ENCODE measurements at places on chromosomes 11 and 22.

GRCh38 chr22:44691796-44692661, 10.0 kb upstream of the PRR5 start:
- no peak for DNase-seq

- DNase-seq, result no peak
Observed at GRCh38 chr11:19208959-19209546, 7.3 kb upstream of the CSRP3 start.

GRCh38 chr22:33864723-33865130, 55.5 kb downstream of the LARGE1 start:
- DNase-seq, result no peak

- peak; percentile 70 for DNase-seq
Observed at GRCh38 chr22:38461414-38462081, 6.3 kb upstream of the KDELR3 start.

DNA sequence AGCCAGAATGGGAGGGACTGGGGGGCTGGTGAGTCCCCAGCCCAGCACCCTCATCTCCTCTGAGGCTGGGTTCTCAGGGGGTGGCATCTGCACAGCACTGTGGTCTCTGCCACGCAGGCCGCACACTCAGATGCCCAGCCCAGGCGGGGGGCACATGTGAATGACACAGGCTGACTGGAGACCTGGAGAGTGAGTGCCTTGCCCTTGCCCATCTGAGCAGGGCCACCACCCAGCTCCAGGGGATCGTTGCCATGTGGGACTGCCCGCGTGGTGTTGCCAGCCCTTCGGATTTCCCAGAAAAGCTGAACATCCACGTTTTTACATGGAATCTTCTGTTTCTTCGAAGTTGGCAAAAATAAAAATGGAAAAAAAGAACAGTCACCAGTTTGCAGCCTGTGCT, 18.9 kb downstream of the PRDM11 start:
- DNase-seq, result no peak

DNA sequence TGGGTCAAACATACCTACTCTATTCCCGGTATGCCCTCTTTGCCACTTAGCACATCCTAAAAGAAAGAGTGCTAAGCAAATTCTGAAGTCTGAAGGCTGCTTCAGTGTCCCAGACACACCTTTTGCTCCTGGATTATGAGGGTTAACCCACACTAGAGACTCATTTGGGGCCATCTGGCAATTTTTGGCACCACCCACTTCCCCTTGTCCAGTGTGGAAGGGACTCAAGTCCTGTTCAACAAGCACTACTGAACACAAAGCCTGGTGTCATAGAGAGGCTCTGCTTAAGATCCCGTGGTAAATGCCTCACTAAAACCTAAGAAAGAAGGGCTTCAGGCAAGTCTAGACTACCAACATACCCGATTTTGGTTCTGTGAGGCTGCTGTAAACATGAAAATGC, 85.8 kb downstream of the SERGEF start:
- no peak for DNase-seq

DNA sequence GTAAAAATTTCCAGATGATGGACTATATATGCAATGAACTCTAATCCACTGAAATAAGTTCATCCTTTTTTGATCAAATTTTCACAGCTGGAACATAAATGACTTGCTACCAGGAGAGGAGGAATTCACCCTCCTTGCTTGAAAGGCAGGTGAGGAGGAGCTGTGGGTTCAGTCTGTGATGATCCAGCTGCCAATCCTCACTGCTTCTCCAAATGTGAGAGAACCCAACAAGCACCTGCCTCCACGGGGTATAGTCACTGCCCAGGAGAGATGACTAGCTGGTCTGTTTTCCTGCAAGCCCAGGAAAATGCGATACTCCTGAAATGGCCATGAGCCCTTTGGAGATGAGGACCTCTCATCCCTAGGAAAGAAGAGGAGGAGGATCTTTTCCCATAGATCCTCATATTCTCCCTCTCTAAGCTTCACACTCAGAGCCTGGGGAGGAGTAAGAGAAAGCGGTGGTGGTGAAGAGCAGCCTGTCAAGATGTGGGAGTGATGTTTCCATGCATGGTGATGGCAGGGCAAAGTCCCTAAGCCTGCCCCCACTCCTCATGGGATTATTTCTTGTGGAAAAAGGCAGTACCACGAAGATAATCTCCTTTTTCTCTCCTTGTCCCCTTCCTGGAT, 77.9 kb upstream of the USP47 start:
- DNase-seq, result no peak

DNA sequence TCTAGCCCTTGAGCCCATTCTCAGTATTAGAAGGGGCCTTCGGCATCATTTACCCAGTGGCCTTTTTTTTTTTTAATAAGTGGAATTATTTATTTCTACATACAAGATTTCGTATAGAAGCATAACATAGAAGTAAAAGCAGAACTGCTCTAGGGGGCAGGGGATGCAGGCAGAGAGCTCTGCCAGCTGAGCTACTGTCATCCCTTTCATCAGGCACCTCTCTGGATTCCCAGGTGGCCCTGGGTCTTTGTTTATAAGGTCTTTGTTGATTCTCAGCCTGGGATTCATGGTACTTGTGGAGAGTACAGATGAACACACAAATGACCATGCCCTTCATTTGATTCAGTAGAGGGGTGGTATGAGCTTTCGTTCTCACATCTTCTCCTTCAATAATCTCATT, 66.4 kb downstream of the GAB2 start:
- DNase-seq, result no peak

- peak; percentile 38 for DNase-seq
Observed at GRCh38 chr11:14148653-14149273, 186.2 kb downstream of the SPON1 start.

DNA sequence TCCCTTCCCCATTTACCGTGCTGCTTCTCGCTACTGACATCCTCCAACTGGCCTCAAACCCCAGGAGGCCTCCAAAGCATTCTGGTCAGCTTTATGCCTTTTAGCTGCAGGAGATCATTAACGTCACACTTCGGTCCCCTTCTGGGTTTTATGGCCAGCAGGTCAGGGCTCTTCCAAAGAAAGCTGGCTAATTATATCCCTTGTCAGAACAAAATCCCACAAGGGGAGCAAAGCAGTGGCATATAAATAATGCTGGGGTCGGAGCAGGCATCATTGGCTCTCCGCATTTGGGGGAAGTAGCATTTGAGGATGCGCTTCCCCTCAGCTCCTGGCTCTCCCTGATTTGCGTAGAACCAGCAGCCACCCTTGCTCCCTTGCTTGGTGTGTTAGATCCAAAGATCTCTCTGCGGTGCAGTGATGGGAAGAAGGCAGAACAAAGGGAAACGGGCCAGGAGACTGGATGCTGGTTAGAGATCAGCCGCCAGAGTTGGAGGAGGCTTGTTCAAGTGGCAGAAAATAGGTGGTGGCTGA, 117.4 kb downstream of the DBX1 start:
- no peak for DNase-seq

DNA sequence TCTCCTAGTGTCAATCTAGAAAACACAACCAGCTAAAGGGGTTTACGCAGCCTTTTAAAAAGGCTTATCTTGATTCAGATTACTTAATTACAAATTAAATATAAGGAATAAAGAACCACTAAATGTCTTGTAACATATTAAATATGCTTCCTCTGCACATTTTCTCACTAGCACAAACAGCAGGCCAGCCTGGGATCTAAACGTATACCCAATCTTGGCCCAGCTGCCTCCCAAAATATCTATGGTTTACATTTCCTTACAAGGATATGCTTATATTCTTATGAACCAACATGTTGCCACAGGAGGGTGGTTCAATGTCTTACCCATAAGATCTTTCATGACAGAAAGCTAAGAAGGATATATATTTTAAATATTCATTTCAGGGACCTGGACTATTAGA, 7.7 kb downstream of the LGR4 start:
- DNase-seq, result no peak

GRCh38 chr11:75548595-75549272, 13.3 kb upstream of the SERPINH1 start:
- DNase-seq, result no peak

DNA sequence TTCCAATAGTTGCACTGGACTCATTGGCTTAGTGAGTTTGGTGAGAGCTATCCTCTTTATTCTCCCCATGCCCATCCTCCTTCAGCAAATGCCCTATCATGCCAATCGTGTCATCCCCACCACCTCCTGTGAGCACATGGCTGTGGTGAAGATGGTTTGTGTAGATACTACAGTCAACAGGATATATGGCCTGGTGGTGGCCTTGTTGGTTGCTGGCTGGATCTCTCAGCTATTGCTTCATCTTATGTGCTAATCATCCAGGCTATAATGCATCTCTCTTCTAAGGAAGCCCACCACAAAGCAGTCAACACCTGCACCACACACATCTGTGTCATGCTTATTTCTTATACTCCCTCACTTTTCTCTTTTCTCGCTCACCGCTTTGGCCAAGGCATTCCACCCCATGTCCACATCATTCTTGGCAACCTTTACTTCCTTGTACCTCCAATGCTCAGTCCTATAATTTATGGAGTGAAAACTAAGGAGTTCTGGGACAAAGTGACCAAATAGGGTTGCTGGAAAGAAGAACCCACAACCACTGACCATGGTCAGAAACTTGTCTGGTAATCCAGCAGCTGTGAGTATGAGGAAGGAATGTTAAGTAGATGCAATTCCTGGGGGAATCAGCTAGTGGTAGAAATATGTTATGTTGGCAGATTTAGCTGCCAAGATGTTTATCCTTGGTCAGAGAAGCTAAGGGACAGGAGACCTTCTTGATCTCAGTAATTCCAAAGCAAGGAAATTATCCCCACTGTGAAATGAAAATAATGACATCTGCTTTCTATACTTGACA, 16.3 kb upstream of the OR56B1 start:
- DNase-seq, result no peak

DNA sequence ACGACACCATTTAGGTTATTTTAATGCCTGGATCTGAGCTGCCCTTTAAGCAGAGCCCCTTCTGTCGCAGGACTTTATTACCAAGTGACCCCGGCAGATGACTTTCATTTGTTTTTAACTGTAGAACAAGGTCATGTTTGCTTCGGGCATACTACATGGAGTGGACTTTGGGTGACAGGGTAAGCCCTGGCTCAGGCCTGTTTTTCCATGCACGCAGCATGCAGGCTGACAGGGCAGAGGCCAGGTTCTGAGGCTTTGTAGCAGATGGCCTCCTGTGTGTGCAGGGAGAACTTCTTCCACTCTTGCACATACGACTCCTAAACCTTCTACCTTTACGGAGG, 50.5 kb downstream of the SNX19 start:
- no peak for DNase-seq

DNA sequence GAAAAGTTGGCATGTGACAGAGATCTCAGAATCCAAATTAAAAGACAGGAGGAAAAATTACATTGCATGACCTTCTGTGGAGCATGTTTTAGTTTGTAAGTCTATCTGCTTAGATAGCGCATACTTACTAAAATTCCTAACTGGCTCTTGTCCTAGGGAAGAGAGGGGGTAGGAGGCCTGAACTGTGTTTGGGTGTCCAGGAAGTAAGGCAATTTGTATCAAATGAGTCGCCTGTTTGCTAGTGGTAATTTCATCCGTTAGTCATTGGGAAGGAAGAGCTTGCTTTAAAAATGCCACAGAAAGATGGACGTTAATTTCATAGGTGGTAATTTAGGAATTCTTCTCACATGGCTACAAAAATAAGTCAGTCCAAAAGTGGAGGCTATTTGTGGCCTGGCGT, 18.5 kb downstream of the GRK3 start:
- no peak for DNase-seq

DNA sequence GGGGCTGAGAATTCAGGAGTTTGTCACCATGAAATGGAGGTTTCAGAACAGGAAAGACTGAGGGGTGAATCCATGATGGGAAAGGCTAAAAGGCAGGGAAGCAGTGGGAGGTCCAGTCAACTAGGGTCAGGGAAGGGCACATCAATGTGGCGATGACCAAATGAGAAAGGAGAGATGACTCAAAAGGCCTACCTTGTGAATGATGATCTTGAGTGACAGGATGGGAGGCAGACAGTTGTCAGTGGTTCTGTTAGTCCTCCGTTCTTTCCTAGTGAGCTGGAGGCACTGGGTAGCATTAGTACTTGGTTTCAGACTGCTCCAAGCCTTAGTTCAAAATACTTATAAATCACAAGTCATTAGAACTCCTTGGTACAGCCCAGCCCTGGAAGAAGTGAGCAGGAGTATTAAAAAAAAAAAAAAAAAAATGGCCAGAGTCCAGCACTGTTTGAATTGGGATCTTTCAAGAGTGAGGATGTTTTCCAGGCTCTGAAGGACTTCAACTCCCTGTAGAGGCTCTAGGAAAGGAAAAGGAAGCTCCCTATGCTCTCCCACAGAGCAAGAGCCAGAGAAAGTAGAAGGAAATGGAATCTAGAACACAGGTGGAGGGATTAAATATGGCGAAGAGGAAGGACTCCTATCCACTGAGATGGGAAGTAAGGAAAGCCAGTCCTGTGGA, 8.3 kb upstream of the DCHS1 start:
- DNase-seq, result no peak

- peak; percentile 32 for DNase-seq
Observed at GRCh38 chr11:10770626-10771254, 19.7 kb downstream of the CTR9 start.

DNA sequence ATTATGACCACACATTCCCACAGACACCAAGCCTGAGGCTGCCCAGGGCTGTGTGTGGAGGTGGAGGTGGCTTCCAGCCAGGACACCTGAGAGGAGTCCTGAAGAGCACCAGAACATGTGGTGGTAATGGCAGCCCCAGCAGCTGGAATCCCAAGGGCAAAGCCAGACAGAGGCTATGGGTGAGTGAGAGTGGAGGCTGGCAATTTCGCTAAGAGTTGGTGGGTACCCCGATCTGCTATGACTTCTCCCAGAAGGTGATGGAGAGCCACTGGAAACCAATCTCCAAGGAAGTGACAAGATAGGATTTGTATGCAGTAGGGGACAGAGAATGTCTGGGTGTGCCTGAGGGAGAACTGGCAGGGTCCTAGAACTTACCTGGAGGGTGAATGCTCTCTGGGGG, 69.3 kb upstream of the CLTCL1 start:
- no peak for DNase-seq

- no peak for DNase-seq
Observed at GRCh38 chr22:24011735-24012068, 598 bp downstream of the CABIN1 start.

DNA sequence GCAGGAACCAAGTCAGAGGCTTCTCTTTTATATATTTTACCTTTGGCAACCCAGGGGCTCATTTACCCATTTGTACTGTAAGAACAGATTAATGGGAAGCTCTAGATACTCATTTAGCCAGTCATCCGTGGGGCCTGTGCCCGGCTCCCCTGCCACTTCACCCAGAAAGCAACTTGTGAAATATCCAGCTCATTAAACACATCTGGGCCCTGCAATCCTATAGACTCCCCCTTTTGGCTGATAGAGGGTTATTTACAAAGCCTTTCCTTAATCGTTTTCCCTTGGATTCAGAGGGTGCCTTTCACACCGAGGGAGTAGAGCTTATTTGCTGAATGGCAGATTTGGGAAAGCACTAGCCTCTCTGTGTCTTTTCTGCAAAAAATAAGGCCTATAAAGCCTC, 118.7 kb upstream of the SORL1-AS1 start:
- DNase-seq, result no peak

- DNase-seq, result peak; percentile 79
Observed at GRCh38 chr22:46592390-46592872, 27.8 kb upstream of the GRAMD4 start.

DNA sequence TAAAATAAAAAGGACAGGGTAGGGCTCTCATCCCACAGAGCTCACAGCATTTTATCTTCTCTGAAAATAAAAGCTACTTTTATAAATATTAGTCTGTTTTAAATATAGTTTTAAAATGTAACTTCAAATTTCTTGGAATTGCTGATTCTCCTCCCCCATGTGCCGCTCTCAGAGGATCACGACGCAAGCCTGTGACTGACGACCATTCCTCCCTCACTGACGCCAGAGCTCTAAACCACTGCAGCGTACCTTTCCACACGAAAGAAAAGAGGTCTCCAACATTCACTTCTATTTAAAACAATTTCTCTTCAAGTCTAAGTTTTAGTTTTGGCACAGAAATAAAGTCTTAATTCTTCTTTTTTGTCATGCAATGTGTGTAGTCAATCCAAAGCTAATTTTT, 9.3 kb downstream of the TOLLIP start:
- no peak for DNase-seq

All from CD4-positive, CD25-positive, alpha-beta regulatory T cell (primary cell).